ENCODE measurements at places on chromosomes 16 and 17. TPM values are rescaled to one million over a fixed set of nuclear protein-coding genes. Genes with fewer than 3 reads are reported as not detected.

Gene TBC1D3C
- not detected for total RNA-seq

Gene PRSS33
- not detected for total RNA-seq

Gene CD7
- total RNA-seq = 0.07 TPM

Gene CES2
- 37.6 TPM for total RNA-seq

Gene FAM20A
- not detected for total RNA-seq

Gene TEKT5
- total RNA-seq = not detected

Gene E2F4
- total RNA-seq = 93.3 TPM

Gene CARD14
- 0.50 TPM for total RNA-seq

Gene MYH2
- total RNA-seq = not detected

Gene G6PC1
- not detected for total RNA-seq

Gene EFCAB3
- total RNA-seq = not detected

Gene RNF112
- 0.92 TPM for total RNA-seq

Gene CA10
- total RNA-seq = not detected

Gene CFAP20
- total RNA-seq = 51.4 TPM

Gene ADAM11
- 2.0 TPM for total RNA-seq

Gene CD300E
- total RNA-seq = not detected

Gene KCNH6
- not detected for total RNA-seq

Gene TBC1D3G
- not detected for total RNA-seq

Gene UNC13D
- total RNA-seq = 6.2 TPM

Gene ZNF19
- total RNA-seq = 1.8 TPM

Gene KRTAP9-2
- total RNA-seq = not detected

Gene CCDC144A
- 1.3 TPM for total RNA-seq

Gene CA5A
- total RNA-seq = not detected

Gene NLRC5
- total RNA-seq = 4.4 TPM

Gene MTMR4
- total RNA-seq = 11.3 TPM

Gene PLD6
- 5.9 TPM for total RNA-seq

Gene ASPHD1
- total RNA-seq = 26.3 TPM

Gene TBX4
- 0.30 TPM for total RNA-seq

Gene NPIPB9
- total RNA-seq = 2.5 TPM

Gene NUDT7
- total RNA-seq = 4.9 TPM

Gene ADAMTS18
- not detected for total RNA-seq

Gene SLC39A11
- total RNA-seq = 14.3 TPM

Gene DCAF7
- 67.2 TPM for total RNA-seq

Gene NOD2
- not detected for total RNA-seq

Gene TMEM100
- total RNA-seq = not detected

Gene ALOX12B
- 1.2 TPM for total RNA-seq

Gene CCL7
- total RNA-seq = not detected
